ENCODE measurements at places on chromosomes 5 and 9.

- no peak for DNase-seq
Observed at GRCh38 chr9:117543089-117543488, 128.2 kb upstream of the ASTN2 start.

DNA sequence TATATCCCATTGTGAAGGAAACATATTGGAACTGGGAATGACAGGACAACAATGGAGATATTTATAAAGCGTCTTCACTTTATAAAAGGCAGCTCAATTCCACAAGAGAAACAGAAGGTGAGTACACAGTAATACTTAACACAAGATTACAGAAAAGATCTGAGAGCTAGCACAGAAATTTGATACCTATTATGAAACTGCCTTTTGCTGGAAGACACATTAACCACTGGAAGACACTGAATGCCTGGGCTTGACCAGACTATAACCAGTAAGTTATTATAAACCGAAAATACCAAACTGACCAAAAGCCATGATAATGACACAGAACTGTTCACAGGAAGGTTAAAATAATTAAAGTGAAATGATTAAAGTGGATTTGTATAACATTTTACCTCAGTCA lies 195.4 kb downstream of the NR2F1-AS1 start:
- no peak for DNase-seq

GRCh38 chr5:57307516-57307915 lies 133.7 kb downstream of the GPBP1 start:
- DNase-seq, result no peak

GRCh38 chr5:53616939-53617549 lies 56.6 kb downstream of the NDUFS4 start:
- DNase-seq, result no peak

DNA sequence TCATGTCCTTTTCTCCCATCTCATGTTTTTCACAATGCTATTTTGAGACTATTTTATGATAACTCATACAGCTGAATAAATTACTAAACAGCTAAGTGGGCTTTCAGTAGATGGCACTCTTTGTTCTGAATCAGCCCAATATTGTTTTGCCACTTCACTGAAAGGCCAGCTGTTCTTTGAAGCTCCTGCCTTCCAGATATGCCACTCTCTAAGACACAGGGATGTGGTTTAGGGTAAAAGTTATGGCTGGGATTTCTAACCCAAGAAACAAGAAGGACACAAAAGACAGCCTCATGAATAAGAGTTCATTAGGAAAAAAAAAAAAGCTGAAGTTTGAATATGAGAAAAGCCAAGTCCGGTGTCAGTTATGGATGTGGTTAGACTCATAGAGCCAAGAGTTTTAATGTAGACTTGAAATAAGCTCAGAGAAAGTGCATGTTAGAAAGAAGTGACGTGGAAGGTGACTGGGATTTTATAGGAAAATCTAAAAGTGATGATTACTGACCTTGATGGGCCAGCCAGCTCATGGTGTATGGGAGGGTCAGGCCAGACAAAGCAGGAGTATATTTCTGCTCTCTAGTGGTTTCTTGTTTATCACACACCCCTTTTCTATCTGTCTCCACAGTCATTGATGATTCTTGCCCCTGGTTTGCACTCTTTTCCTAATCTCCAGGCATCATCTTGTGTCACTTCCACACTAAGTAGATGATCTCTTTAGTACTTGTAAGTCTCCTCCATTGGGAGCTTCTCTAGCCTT lies 488.5 kb downstream of the NR2F1-AS1 start:
- DNase-seq, result no peak

DNA sequence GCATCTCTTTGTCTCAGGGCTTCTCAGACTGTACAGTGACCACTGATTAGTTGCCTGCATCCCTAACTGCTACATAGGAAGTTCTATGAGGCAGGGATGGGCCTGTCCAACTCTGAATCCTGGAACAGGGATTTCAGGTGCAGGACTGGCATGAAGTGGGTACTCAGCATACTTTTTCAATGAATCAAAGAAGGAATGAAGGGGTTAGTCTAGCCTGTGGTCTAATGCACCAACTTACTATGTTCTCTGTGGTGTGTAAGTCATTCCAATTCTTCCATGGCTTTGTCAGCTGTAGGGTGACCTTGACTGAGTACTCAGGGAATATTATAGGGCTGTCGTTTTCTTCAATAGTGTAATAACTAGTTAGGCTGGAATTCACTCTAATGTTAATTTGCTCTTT lies 8.3 kb downstream of the COL15A1 start:
- no peak for DNase-seq

- no peak for DNase-seq
Observed at GRCh38 chr9:74935008-74935407, 17.7 kb downstream of the C9orf40 start.

- DNase-seq, result no peak
Observed at GRCh38 chr5:115602591-115603125, 379 bp upstream of the TICAM2 start.

DNA sequence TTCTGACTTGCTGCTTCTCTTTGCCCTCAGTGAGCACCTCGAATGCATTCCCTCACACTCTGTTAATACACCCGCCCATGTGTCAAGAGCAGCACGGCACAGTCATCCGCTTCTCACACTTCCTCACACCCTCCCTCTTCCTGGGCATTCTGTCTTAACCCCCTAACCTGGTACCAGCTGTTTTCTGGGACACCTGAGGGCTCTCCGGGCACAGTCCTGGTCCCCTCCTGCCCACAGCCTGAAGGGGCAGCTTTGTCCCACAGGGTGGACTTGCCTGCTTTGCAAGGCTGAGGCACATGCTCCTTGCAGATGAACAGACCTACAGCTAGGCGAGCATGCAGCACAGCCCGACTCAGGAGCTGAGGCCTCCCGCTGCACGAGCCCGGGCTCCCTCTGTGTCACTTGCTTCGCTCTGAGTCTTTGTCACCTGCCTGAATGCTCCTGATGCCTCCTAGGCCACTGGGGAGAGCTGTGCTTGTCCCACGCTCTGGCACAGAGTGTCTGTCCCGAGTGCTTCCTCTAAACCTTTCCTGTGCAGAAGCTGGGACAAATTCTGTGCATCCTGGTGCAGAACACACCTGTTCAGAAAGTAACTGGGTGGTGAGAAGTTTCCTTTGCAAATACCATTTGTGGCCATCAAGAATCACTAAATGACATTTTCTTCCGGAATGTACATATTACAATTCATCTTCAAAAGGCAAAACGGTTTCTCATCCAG lies 47.8 kb downstream of the AHRR start:
- no peak for DNase-seq

DNA sequence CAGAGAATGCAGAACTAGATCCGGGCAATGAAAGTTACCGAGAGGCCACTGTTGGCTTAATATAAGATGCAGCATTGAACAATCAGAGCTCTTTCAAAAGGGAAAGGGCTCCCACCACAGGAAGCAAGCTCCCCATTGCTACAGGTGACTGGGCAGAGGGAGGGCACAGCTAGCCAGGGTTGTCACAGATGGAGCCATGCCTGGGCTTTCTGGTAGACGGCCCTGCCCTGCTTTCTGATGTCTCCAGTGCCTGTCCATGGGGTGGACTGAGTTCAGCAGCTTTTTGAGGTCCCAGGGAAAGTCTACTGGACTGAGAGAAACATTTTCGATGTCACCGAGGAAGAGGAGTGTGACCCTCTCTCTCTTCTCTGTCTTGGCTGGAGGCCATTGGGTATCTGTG lies 14.1 kb downstream of the RGS3 start:
- no peak for DNase-seq

GRCh38 chr5:95727764-95728191 lies 3.4 kb upstream of the RHOBTB3 start:
- DNase-seq, result no peak

DNA sequence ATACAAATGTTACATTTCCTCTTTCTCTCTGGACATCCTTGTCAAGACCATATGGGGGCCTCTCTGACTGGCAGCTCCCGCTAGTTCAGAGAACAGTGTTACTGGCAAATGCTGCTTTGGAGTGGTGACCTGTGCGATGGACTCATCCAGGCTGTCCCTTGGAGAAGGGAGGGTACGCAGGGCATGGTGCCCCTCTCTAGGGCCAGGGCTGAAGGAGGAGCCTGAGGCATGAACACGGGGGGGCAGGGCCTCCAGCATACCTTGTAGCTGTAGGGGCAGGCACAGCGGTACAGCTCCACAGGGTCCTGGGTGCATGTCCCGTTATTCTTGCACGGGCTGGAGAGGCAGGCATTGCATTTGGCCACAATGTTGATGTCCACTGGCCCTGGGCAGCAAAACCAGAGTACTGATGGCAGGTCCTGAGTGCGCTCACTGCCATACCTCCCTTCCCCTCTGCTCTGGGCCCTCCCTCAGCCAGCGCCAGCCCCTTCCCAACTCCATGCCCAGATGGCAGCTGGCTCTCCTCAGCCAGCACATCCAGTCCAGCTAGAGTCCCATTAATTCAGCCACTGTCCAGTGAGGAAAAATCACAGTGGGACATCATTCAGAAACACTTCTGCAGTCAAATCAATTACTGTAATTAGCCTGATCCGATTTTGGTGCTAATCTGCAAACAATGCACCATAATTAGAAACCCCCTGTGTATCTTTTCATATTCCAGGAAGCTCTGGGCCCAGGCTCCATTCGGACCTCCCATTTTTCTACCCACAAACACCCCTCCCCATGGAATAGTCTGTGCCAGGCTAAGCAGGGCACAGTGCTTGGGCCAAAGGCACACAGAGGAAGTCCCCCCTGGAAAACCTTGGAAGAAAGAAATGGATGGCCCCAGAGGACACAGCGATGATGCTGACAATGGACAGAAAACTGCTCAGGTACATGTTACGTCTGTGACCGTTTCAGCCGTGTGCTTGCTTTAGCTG lies 128.8 kb upstream of the PANK3 start:
- DNase-seq, result no peak

DNA sequence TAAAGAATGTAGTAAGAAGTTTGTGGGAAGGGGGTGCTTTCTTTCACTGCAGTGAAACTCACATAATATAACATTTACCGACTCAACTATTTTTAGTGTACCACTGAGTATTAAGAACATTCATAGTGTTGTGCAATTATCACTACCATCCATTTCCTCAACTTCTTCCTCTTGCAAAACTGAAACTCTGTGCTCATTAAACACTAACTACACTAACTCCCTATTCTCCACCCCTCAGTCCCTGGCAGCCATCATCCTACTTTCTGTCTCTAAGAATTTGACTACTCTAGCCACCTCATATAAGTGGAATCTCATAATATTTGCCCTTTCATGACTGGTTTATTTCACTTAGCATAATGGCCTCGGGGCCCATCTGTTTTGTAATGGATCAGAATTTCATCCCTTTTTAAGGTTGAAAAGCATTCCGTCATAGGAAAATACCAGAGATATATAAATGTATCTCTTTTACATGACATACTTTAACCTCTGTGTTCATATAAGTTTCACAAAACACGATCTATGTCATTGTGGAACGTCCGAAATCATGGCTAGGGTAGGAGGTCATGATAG lies 56.3 kb upstream of the DIRAS2 start:
- no peak for DNase-seq

GRCh38 chr9:81906671-81907070 lies 21.6 kb upstream of the SPATA31D4 start:
- no peak for DNase-seq

DNA sequence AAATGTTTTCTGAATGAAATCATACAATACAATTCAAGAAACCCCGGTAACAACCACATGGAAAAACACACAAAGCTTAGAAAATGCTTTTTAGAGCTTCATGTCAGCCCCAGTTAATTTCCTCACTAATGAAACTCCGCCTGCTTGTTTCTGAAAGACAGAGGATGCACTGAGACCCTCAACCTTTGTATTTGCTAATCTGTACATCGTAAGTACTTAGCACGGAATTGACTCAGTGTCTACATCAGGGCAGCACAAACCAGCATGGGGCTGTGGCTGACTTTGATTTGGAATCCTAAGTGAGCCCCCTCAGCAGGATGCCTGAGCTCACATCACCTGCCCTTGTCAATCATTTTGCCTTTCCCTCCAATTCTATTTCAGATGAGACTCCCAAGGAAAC lies 499.1 kb upstream of the MPDZ start:
- DNase-seq, result no peak

- DNase-seq, result no peak
Observed at GRCh38 chr5:115831163-115831768, 10.1 kb downstream of the ATG12 start.

GRCh38 chr9:84642553-84643141 lies 26.9 kb upstream of the NTRK2 start:
- DNase-seq, result no peak

- no peak for DNase-seq
Observed at GRCh38 chr5:39876146-39876545, 451.4 kb upstream of the DAB2 start.

GRCh38 chr9:91734371-91734981 lies 215.6 kb downstream of the ROR2 start:
- peak; percentile 56 for DNase-seq

DNA sequence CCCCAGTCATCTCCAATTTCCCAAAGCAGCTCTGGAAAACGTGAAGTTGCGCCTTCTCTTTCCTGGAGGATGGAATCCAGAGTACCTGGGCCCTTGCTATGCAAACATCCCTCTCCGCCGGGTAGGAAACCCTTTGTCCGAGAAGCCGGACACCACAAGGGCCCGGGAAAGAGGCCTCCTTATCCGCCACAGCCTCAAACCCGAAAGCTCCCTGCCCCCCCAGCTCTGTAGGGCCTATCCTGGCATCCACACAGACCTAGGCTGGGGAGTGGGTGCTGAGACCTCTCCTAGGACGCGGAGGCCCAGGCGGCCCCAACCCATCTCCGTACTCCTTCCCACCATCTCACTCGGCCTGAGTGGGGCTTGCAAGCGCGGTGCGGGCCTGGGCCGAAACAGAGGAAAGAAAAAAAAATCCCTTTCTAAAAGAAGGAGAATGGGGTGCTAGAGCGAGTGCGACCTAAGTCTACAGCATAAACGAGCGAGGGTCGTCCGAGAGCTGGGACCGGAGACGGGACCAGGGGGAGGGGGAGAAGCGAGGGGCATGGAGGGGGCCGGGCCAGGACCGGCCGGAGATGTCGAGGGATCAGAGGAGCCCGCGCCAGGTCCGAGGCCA lies 624 bp downstream of the FBXW11 start:
- DNase-seq, result peak; percentile 11

DNA sequence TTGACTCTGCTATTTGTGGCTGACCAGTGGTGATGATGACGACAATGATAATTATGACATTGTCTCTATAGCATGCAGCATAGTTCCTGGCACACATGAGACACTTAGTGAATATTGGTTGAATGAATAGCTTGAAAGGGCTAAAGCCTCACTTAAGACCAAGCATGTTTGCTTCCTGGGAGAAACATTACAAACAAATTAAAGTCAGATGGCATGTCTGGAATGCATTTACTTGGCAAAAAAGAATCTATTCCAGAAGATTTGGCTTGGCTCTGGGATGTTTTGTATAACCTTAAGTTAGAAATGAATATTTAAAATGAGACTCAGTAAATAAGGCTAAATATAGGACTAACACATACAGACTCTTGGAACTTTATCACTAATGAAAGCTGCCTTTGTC lies 21.6 kb downstream of the GAS1 start:
- no peak for DNase-seq

- no peak for DNase-seq
Observed at GRCh38 chr9:34590381-34591247, 1.1 kb upstream of the CNTFR start.

Data from stimulated activated CD8-positive, alpha-beta memory T cell treated with anti-CD3 and anti-CD28 coated beads, Interleukin-2, amount 100 ng/mL, for 48 hours (primary cell).